ENCODE measurements at places on chromosomes 1 and 21.

GRCh38 chr21:28590026-28590425, 402.7 kb downstream of the LTN1 start:
- DNase-seq: no peak

DNA sequence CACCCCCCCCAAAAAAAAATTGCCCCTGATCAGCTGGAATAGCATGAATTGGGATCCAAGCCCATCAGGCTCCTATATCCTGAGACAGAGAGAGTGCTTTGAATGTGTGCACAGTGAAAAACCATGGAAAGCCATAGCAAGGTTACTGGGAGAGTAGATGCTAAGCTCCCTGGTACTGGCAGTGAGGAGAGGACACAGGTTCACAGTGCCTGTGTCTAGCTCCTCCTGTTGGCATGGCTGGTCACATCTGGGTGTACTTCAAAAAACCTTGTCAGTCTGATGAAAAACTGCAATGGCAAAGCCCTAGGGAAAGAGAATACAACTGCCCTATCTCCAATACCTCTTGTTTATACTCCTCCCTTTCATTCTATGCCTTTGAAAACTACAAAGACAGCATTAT, 12.9 kb downstream of the COPA start:
- DNase-seq: no peak

DNA sequence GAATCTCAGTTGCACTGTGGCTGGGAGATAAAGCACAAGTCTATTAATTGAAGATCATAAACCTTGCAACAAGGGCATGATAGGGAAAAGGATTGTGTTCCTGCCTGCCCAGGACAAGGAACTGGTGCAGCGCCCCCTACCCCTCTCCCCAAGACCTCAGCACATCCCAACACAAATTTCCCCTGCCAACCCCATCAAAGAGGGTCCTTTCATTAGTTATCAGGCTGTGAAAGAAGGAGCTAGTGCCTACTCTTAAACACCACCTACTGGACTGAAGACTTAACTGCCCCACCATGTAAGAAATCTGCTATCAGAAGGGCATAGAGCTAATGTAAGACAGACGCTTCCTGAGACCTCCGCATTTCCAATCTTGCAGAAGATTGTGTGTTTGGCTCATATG, 372.6 kb downstream of the AGBL4 start:
- no peak for DNase-seq

- DNase-seq: no peak
Measured at GRCh38 chr1:183566026-183566425, 24.2 kb downstream of the NCF2 start.

DNA sequence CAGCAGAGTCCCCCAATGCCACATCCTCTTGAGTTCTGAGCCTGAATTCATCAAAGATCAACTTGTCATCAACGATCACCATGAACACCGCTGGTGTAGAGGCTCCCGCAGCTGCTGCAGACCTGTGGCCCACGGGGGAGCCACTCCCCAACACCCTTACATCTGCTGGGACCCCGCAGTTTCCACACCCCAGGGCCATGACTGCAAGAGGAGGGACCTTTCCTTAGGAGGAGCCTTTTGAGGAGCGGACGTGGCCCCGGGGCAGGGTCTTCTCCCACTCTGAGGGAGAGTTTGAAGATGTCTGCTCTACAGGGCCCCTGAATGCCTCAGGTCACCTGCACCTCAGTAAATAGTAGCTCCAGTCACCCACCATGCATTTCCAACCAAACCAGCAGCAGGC, 2.7 kb downstream of the PRDM15 start:
- DNase-seq: no peak

GRCh38 chr1:183180218-183180617, 5.8 kb upstream of the LAMC2 start:
- no peak for DNase-seq

DNA sequence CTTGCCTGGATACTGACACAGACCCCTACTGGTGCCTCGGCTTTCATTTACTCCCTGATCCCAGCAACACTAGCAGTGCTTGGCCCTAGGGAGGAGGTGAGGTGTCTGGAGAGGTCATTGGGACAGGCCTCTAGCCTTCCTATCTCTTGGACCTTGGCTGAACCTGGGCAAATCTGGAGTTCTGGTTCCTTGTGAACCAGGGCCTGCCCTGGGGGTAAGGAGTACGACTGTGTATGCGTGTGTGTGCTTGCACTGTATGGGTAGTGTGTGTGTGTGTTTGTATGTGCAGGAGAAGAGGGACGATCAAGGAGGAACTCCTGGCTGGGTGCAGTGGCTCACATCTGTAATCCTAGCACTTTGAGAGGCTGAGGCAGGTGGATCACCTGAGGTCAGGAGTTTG, 252.7 kb upstream of the CSF3R start:
- DNase-seq: no peak

DNA sequence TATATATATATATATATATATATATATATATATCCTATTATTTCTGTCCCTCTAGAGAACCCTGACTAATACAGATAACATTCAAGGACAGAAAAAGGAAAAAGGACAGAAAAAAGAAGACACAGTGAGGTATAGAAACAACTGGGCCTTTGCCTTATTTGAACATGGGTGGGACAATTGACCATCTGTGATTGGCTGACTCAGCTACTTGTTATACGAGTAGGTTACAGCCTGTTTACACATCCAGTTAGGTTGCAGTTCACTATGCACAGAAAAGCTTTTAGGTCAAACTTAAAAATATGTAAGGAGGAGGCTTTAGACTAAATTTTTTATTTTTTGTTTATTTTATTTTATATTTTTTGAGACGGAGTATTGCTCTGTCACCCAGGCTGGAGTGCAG, 39.8 kb upstream of the RGS8 start:
- no peak for DNase-seq

GRCh38 chr1:55329091-55329490, 113.9 kb upstream of the USP24 start:
- DNase-seq: no peak

GRCh38 chr1:207039380-207040180, 7.0 kb upstream of the C1orf116 start:
- no peak for DNase-seq

DNA sequence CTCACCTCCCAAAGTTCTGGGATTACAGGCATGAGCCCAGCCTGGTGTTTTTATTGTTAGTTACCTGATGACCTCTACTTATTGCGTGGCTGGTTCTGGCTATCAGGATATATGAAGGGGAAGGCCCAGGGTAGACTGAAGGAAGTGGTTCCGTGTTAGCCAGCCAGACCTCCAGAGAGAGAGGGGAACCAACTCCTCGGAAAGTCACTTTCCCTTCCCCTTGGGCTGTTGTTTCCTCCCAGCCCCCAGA, 2.5 kb upstream of the RCSD1 start:
- no peak for DNase-seq

GRCh38 chr1:6507461-6507911, 16.0 kb upstream of the PLEKHG5 start:
- no peak for DNase-seq

- no peak for DNase-seq
Measured at GRCh38 chr21:45019076-45019886, 55.1 kb upstream of the ADARB1 start.

DNA sequence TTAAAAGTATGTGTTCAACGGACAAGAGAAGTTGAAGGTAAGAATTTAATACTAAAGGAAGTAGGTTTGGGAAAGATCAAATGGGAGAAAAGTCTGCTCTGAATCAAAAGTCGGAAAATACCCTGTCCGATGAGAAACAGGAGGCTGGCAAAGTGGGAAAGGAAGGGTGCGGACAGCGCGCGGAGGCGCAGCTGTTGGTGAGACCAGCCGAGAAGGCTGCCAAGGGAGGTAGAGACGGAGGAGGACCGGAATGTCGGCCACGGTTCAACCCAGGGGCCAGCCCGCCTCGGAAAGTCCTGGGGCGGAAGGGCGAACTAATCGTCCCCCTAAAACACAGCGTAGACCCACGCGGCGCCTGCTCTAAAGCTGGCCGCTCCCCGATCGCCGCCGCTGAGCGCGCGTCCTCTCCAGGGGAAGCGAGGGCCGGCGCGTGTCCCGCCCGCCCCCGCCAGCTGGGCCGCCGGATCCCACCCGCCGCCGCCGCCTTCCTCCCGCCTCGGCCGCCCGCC, 639 bp upstream of the SPATA1 start:
- DNase-seq: no peak

GRCh38 chr21:36207577-36208320, 51.1 kb downstream of the DOP1B start:
- no peak for DNase-seq

DNA sequence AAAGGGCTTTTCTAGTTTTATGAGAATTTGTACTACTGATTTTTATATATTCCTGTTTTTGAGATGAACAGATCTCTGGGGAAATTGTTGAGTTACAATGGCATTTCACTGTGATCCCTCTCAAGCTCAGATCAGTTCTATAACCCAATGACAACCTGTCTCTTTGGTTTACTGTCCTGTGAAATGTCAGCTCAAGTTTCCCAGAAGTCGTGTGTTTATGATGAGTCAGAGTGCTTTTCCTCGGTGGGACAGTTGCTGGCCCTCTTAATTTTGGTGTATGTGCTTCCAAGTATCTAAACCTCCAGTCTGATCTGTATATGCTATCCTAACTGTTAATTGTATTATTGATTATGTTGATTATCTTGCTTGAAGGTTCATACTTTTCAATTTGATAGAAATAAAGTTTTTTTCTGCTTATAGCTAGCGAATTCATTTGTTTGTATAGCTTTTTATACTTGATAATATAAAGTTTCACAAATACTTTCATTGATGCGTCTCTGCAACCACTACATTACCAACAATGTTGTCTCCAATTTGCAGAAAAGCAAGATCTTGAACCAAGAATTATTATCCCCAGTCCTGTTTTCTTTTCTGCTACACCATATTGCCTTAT, 77.5 kb upstream of the DNAJC6 start:
- DNase-seq: no peak
